ENCODE measurements at places on chromosomes 1 and 21.

DNA sequence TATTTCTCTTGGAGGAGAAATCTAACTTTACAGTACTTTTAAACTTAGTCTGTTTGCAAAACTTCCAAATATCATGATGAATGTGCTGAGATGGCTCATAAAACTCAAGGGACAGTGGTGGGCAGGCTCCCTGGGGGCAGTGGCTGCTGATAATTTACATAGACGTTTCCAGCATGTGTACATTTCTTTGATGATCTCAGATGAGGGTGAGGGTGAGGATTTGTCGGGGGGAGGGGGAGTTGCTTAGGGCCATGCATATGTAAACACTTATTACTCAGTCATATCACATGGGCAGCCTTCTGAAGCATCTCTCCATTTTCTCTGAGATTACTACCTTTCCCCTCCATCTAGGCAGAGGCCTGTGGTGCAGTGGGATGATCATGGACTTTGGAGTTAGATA lies 152.9 kb upstream of the HMGB4 start:
- DNase-seq = no peak

GRCh38 chr1:244674446-244674845 lies 21.5 kb downstream of the DESI2 start:
- no peak for DNase-seq

DNA sequence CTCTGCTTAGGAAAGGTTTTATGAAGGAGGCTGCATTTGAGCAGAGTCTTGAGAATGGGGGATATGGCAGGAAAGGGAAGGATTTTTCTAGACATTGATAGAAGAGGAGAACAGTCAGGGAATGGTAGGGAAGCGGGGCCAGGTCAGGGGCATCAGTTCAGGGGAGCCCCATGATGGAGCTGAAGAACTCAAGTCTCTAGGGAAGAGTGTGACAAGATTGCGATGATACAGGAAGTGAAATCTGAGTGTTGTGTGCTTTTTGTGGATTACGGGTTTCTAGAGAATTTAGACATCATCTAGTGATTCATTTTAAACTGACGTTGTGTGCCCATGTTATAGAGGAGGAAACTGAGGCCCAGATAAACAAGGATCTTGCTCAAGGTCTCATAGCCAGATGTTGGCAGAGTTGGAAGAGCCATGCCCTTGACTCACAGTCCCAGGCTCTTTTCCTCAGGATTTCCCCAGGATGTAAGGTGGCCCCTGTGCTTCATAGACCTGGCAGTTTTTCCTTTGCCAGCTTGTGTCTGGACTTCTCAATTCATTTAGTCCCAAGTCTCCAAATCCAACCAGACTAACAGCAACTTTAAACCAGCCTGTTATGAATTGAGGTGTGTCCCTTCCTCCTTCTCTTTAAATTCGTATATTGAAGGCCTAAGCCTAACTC lies 130.3 kb downstream of the ROR1 start:
- no peak for DNase-seq

GRCh38 chr1:100510451-100510850 lies 27.5 kb upstream of the GPR88 start:
- no peak for DNase-seq

DNA sequence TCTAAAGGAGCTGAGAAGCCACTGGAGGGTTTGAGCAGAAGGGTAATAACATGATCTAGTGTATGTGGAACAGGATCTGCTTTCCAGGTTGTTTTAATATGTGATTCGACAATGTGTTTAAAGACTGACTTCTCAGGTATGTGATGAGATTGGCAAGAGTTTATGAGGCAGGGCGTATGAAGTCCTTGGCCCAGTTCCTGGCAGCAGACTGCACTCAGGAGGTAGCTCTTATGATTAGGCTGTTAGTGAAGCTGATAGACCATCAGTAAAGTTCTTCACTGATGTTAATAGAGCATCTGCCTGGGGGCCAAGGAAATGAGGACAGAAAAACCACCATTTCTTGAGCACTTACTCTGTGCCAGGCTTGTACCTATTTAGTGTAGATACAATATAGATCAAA lies 41.9 kb upstream of the SERBP1 start:
- no peak for DNase-seq

GRCh38 chr1:185400052-185400451 lies 83.0 kb upstream of the IVNS1ABP start:
- no peak for DNase-seq

- peak; percentile 68 for DNase-seq
These were observed 8.1 kb upstream of the INKA2 start for GRCh38 chr1:111747282-111747734.

GRCh38 chr1:168229893-168230292 lies 4.1 kb downstream of the SFT2D2 start:
- DNase-seq = no peak

- no peak for DNase-seq
These were observed 12.4 kb downstream of the ANGEL2 start for GRCh38 chr1:213003256-213003655.

DNA sequence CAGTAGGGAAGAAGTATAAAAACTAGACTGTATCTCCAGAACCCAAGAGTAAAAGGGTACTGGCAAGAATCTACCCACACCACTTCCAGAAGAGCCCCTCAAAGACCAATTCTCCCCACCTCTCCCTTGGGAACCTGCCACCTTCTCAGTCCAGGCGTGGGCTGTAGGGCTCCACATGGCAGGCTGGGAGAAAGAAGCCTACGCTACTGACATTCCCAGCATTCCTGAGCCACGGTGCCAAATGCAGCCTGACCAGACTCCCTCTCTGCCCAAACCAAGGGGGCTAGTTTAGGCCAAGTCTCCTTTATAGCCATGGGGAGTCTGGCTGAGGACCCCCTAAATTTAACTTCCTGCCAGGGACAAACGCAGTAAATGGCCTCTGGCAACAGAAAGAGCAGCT lies 2.0 kb downstream of the UBE2Q1 start:
- DNase-seq = no peak

DNA sequence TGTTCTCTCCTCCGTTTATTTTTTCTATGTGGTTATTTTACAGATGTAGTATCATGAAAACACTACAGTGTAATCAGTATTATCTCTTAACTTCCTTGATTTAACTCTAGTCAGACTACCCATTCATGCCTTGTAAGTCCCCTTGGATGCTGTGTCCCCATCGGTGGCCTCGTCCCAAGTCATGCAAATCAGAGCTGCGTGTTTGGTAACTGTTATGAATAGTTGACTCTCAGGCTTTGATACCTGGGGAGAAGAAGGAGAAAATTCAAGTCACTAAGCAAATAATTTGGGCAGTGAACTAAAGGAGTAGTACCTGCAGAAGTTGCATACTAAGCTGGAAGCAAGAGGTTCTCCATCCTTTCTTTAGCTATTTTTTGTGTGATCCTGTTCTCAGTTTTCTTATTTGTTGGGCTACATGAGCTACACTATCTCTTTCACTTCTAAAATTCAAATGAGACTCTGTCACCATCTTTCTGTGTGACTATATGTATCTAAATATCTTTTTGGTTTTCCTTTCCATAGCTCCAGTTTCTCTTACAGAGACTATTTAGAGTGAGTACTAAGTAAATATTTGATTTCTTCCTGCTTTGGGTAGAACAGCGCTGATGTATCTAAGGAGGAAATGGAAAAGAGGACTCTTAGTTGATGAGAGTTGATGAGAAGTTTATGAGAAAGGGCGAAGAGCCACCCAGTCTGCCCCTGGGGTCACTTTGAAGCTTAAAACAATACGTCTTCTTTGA lies 50.9 kb downstream of the VANGL2 start:
- DNase-seq = no peak

GRCh38 chr21:44420416-44421205 lies 34.7 kb upstream of the LRRC3 start:
- no peak for DNase-seq

- peak; percentile 28 for DNase-seq
These were observed 219.1 kb upstream of the ZC3H12A start for GRCh38 chr1:37255136-37255795.

- no peak for DNase-seq
These were observed 221.1 kb upstream of the PLXNA2 start for GRCh38 chr1:208465266-208465665.

DNA sequence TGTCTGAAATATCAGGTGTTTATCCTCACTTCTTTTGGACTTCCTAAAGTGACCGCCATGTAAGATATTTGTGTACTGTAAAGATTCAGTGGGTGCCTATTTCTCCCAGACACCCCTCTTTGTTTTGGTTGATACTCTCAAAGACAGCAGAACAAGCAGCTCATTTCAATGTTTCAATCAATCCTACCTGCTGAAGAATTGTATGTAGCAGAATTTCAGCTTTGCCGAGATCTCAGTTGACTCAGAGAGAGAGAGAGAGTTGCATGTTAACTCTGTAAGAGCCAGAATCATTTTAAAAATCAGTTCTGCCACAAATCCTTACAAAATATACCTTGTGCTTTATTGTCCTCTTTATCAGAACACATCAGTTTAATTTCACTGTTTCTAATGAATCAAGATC lies 987.3 kb downstream of the ADGRL2 start:
- DNase-seq = no peak

DNA sequence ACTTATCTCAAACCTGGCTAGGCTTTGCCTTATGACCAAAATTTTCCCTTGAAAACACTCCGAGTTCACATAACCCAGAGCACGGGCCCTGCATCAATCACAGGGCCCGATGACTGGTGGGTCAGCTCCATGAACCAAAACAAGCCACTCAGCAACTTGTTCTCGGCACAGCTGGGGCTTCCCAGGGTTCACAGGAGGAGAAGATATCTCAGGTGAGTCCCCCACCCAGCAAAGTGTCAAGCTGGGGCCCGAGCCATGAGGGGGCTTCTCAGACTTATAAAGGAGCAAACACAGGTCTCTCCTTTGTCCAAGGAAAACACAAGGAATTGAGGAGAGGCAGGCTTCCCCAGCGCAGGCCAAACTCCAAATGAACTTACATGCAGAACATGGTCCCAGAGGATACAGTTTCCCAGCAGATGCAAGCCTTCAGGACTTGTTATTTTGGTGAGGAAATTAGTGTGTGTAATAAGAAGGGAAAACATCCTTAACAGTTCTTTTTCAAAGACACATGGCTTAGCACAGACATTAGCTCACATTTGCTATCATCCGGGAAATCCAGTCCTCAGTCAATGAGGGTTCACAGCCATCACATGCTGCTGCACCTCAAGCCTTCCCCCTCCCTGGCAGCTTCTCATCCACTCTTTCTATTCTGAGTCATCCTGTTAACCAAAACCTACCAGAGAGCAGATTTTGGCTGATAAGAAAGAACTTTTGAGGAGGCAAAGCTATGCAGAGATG lies 98.1 kb upstream of the NFIA start:
- no peak for DNase-seq

GRCh38 chr1:18764362-18764761 lies 95.1 kb downstream of the TAS1R2 start:
- DNase-seq = no peak

DNA sequence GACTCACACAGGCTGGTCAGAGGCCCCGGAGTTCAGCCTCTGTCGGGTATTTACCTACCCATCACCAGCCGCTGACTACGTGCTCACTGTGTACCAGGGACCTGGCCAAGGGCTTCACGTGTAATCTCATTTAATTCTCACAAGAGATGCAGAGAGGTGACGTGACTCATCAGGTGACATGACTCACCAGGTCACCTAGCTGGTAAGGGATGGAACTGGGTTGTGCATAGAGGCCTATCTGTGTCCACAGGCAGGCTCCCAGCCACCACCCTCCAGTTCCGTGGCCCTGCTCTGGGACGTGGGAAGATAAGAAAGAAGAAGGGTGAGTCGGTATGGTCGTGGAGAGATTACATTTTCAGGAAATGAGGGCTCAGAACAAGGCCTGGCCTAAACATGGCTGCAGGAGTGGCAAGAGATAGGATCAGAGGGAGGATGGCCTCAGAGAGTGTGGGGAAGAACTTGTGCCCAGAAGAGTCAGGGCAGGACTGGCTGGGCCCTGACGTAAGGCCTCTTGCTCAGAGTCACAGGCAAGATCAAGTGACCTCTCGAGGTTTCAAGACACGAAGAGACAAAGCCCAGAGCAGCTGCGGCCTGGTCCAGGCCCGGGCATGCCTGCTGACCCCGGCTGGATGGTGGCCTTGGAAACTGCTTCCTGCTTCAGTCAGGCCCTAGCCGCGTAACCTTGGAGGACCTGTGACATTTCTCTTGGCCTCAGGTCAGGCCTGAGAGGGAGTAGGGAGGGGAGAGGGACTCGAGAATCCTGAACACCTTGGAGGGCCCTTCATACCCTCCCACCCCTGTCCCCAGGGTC lies 52.7 kb upstream of the WASF2 start:
- DNase-seq = peak; percentile 37

- no peak for DNase-seq
These were observed 64.0 kb downstream of the KIF21B start for GRCh38 chr1:200959411-200959921.

- no peak for DNase-seq
These were observed 14.6 kb upstream of the PTGFRN start for GRCh38 chr1:116895073-116895472.

DNA sequence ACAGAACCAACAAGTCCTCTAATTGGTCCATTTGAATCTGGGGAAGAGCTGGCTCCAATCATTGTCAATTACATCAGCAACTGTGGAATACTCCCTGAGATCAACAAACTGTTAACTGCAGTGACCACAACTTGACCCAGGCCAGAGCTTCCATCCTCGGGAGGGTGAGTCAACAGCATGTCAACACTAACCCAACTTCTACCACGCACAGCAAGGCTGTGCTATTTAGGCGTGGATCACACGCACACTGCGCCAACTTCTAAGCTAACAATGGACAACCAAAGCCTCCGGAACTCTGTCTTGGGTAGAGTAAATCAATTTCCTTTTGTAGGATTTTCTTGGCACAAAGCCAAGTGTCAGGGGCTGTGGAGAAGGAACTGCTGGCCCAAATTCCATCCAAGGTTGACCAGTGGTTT lies 30.4 kb downstream of the APP start:
- DNase-seq = no peak

DNA sequence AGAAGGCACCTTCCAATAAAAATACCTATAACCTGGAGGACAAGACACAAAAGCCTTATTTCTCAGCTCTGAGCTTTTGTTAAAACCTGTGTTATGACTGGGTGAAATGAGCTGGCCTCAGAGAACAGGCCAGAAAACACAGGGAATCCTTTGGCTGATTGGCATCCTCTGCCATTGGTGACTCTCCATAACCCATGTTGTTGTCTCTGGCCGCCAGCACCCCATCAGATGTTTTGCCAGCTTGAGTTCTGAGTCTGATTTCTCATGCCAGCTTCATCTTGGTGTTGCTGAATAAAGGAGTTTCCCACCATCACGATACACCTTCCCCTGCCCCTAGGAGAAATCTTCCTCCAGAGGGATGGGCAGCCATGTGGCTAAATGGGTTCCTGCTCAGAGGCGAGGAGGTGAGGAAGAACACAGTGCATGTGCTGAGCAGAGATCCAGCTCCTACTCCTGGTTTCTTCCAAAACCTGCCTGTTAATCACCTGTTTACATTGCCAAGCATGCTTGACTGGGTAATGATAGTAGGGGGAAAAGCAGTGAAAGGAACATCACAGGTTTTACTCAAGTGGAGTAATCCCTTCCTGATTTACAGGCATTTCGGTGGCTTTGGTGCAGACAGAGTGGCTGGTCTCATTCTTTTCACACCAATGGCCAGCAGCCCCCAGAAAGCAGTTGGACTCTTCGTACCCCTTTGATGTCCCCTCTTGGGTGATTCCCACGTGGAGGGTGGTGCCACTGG lies 109.8 kb downstream of the ROR1 start:
- DNase-seq = no peak

DNA sequence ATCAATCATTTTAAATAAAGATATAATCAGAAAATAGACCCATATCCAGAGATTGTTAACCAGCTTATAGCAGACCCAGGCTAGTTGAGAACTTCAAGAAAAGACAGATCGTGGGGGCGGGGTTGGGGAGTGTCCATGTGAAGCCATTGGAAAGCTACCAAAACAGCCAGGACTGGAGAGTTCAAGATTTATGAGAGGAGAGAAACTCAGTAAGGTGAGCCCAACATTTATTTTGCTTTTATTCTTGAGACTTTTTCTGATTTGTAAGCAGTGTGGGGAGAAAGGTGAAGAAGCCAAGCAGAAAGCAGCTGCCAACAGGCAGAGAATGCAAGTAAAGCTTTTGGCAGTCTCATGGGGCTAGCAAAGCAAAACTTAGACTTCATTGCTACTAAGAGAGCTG lies 179.9 kb downstream of the VPS13D start:
- DNase-seq = no peak
